ENCODE measurements at places on chromosomes 1 and 21.

DNA sequence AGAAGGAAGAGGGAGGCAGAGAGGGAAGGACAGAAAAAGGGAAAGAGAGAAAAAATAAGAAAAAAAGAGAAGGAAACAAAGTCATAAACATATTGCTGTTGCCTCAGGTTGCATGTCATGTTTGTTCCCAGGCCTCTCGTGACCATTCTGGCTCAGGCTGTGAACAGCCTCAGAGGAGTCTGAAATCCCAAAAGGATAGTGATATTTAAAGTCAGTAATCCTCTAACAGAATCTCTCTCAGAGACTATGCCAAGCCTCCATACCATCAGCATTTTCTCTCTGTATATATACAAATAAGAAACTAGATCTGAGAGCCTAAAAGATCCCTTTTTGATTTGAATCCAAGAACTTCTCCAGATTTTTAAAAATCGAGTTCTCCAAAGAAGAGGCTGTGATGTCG lies 35.2 kb downstream of the GORAB start:
- no peak for DNase-seq

GRCh38 chr1:218361298-218362065 lies 16.3 kb downstream of the TGFB2 start:
- no peak for DNase-seq

GRCh38 chr1:16258591-16259135 lies 21.7 kb upstream of the CPLANE2 start:
- DNase-seq = no peak

GRCh38 chr1:180119837-180120236 lies 34.8 kb upstream of the QSOX1 start:
- DNase-seq = no peak

- no peak for DNase-seq
Measured at GRCh38 chr1:171055966-171056643, 34.6 kb upstream of the FMO3 start.

DNA sequence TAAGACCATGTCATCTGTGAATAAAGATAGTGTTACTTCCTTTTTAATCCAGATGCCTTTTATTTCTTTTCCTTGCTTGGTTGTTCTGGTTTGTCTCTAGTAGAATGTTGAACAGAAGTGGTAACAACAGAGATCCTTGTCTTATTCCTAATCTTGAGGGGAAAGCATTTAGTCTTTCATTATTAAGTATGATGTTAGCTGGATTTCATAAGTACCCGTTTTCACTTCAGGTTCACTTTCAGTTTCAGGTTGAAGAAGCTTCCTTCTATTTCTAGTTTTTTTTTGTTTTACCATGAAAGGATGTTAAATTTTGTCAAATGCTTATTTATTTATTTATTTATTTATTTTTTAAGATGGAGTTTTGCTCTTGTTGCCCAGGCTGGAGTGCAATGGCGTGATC lies 22.3 kb upstream of the AGPAT3 start:
- no peak for DNase-seq

DNA sequence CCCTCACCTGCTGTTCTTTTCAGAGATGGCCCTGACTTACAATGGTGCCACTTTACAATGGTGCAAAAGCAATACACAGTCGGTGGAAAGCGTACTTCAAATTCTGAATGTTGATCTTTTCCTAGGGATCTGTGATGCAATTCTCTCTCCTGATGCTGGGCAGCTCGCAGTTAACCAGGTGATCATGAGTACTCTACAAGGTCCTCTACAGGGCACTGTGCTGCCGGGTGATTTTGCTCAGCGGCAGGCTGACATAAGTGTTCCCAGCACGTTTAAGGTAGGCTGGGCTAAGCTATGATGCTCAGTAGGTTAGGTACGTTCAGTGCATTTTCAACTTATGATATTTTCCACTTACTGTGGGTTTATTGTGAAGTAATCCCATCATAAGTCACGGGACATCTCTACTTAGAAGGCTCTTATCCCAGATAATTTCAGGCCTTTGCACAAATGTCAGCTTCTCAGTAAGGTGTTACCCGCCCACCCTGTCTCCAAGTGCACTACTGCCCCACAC lies 126.5 kb downstream of the KCNN3 start:
- no peak for DNase-seq

GRCh38 chr1:11429226-11429625 lies 49.7 kb upstream of the DISP3 start:
- no peak for DNase-seq

- no peak for DNase-seq
Measured at GRCh38 chr1:168245042-168245441, 19.2 kb downstream of the SFT2D2 start.

- DNase-seq = no peak
Measured at GRCh38 chr1:35633547-35633946, 7.8 kb downstream of the PSMB2 start.

DNA sequence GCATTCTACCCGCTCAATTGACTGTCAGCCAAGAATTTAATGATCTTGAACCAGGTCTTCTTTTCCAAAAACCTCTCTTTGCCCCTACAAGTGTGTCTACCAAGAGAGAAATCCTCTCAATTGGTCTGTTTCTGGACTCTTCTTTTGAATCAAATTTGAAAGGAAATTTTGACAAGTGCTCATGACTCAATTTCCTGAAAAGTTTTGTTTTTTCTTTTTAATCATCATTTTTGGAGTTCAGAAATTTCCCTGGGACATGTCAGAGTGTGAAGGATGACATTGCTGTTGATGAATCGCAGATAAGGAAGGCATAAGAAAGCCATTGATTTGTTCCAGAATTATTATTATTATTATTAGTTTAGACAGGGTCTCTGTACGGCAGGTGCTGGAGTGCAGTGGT lies 88.2 kb upstream of the AKT3 start:
- no peak for DNase-seq

DNA sequence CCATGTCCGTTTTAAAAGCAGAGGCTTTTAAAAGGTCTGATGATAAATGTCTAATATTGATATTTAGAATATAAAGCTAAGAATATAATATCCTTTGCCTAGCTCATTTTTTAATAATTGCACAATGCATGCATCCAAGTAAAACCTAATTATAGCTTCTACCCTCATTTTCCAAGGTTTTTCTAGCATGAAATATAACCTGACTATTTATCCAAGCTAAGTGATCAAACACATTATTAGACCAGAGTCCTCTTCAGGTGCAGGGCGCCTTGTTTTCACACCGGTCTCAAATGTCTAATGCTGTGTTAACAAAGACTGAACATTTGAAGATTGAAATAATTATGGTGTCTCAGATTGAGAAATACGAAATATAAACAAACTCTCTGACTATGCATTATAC lies 648.9 kb upstream of the CXADR start:
- DNase-seq = no peak

GRCh38 chr1:27567971-27568299 lies 36.0 kb downstream of the AHDC1 start:
- no peak for DNase-seq

DNA sequence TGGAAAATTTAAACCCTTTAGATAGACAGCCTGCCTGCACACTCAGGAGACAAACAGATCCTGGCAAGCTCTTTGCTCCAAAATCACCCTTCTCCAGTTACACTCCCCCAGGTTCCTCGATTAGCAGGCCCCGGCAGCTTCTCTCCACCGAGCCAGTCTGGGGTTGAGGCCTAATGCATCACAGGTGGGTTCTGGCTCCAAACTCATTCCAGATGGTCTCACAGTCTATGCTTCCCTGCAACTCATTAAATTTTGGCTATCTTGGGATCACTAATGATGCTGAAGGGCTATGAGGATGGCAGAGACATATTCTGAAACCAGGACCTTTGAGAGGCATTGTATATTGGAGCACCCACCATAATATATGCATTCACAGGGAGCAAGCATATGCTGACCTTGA lies 559.8 kb upstream of the USP24 start:
- no peak for DNase-seq

- DNase-seq = no peak
Measured at GRCh38 chr1:51592711-51593110, 24.2 kb upstream of the OSBPL9 start.

DNA sequence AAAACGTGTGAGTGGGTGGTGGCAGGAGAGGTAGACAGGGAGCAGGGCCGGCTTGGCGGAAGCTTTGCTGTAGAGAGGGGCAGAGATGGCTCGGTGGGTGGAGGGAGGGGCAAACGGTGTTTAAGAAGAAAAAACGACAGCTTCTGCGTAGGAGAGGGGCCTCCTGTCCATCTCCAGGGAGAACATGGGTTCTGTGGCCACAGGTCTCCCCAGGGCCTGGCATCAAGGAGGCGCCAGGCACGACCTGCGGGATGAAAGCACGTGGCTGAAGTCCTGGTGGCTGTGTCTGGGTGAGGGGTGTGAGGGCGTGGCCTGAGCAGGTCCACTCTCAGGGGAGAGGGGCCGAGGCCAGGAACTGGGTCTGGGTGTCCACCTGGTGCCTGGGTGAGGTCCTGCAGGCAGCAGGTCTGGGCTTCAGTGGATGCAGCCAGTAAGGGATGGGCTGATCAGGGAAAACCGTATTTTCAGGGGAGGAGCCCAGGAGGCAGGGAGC lies 940 bp upstream of the PRKCZ start:
- no peak for DNase-seq

GRCh38 chr1:206507284-206508129 lies at the start of gene RASSF5:
Gene RASSF5, plus strand, starts transcription at chr1:206507531. Its CDS starts 72 bp downstream, at chr1:206507603.
- no peak for DNase-seq

DNA sequence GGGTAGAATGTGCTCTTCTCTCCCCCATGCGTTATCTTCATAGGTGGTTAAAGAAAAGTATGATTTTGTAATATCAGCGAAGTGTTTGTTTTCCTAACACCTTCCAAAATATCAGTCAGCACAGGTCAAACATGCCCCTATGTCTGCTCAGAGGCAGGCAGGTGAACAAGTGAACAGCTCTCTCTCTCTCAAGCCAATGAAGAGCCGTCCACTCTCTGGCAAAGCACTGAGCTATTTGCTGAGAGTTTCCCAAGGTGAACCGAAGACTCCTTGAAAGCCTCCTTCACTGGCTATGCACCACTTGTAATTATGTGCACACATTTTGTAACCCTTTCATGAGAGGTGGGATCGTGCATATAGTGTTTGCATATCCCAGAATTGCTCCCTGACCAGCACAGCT lies 47.7 kb downstream of the ST6GALNAC3 start:
- no peak for DNase-seq
